Myocyte (in vitro differentiated cells): ENCODE measurements at places on chromosomes 13 and 19. TPM values are rescaled to one million over a fixed set of nuclear protein-coding genes. Genes with fewer than 3 reads are reported as not detected.

- DNase-seq, result no peak
Measured at GRCh38 chr19:44636439-44637389, 7.0 kb upstream of the PVR start.

- DNase-seq, result no peak
Measured at GRCh38 chr19:55088021-55088451, 12.4 kb downstream of the EPS8L1 start.

The LCP1 gene
- total RNA-seq, result not detected in 2 replicates

DNA sequence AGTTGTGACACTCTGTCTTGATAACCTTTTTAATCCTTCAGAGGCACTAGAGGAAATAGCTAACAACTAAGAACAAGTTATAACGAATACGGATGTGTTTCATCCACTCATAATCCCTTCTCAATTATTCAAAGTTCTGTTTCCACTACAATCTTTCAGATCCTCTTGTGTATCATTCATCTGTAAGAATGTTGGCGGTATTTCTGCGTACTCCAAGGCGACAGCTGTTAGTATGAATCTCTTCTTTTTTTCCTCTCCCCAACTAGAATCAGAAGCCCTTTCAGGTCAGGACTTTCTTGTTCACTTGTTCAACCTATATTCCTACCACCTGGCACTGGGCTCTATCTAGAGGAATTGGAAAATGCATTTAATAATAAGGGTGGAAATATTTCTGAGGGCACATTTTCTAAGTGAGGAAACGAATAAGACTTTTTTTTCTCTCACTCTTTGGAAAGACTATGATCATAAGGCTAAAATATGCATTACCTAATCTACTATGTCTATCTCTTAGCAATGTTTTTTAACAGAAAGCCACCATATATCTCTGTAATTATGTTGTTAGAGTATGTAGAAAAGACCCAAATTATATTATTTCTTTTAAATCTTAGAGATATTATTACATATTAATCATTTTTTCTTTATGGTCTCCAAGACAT, 492.9 kb downstream of the PCDH20 start:
- no peak for DNase-seq

DNA sequence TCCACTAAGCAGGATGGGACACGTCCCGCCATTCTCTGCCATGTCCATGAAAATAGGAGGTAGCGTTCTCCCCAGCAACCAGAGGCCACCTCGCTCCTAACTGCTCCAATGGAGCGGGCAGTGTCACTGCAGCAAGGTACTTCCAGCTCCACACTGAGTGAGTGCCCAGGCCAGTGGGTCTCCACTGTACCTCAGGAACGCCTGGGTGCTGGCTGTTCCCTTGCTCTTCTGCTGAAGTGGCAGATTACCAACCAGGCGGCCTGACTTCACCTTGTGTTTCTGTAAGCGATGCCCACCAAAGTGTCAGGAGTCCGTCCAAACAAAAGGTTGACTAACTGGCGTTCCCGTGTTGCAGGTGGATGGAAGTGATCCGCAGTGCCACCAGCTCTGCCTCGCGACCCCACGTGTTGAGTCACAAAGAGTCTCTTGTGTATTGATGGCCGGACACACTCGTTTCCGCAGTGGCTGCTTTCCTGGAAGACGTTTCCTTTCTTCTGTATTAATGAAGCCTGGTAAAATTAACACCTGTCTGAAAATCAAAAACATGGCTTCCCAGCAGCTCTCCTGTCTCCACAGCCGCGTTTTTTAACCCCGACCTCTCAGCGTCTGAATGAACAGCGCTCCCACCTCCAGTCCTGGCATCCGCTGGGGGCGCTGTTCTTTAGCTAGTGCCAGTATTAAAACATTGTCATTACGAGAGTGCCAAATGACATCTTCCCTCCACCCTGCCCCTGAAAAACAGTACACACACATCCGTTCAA, 128.8 kb downstream of the STK24 start:
- DNase-seq, result no peak

- no peak for DNase-seq
Measured at GRCh38 chr13:109401891-109402290, 384.5 kb downstream of the IRS2 start.

DNA sequence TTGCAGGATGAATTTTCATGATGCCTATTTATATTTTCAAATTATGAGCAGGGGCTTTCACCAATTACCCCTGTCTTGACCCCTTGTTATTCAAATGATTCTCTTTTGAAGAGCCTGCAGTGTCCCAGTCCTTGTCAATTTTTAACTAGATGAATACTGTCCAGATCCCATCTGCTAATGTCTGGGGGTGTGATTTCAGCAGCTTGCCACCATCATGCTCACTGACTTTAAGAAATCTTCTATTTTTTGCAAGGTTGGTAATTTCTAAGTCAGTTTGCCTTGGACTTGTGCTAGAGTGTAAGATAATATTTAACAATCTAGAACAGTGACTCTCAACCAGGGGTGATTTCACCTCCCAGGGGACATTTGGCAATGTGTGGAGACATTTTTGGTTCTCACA, 106.0 kb downstream of the CACNA1A start:
- DNase-seq, result no peak

The KLF12 gene
- 36.9 and 38.7 TPM in 2 replicates for total RNA-seq

The MCEMP1 gene
- total RNA-seq, result not detected in 2 replicates

GRCh38 chr13:105105471-105105870, 1430.0 kb downstream of the EFNB2 start:
- no peak for DNase-seq

The TDRD12 gene
- 0.16 and 1.1 TPM in 2 replicates for total RNA-seq

- DNase-seq, result no peak
Measured at GRCh38 chr13:40776681-40777165, 5.7 kb upstream of the MRPS31 start.

- DNase-seq, result no peak
Measured at GRCh38 chr19:7867092-7867844, 6.9 kb downstream of the PRR36 start.

The ERICH4 gene
- total RNA-seq, result not detected in 2 replicates

- no peak for DNase-seq
Measured at GRCh38 chr19:28694812-28695211, 518.1 kb downstream of the UQCRFS1 start.

DNA sequence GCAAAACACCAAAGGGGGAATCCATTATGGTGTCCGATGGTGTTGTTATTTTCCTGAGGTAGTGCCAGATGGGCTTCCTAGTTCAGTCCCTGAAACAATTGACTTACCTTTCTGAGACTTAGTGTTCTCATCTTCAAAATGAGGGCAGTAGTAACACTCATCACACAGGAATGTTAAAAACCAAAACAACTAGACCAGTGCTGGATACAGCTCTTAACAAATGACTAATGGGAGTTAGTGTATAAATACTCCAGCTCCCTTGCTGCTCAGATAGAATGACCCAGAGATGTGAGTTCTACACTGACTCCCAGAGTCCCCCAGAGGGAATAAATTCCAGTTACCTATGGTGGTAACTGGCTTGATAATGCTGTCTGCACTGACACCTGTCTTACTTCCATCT, 49.9 kb downstream of the MBD3L2B start:
- DNase-seq, result no peak

DNA sequence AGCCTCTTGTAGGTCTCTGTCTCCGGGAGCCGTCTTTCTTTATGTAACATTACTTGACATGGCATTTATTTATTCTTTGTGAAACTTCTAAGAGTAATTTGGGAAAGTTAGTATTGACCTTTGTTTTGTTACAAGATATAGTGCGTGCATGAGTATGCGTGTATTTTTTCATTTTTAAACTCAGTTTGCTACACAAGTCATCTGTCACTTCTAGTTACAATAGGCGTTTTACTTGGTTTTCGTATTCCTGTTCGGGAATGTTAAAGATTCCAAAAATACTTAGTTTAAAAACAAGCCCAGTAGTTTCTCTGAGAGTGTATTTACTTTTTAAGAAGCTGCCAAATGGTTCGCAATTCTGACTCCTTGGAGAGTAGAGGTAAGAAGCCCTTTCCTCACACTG, 3.2 kb downstream of the PDS5B start:
- DNase-seq, result no peak

DNA sequence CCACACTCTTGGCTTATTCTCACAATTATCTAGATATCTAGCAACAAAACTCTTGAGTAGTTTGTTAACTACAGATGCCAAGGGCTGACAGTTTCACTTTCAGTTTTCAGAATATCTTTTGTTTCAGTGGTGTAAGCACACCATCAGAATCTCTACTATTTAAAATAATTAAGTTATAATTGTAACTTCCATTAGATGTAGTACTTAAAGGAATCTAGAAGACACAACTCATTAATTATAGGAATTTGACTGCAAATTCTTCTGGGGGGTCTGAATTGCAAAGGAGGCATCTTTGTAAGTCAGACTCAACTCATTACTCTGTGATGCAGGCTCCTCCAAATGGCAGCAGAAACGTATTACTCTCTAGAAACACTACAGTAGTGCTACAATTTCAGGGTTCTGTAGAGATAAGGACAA, 44.9 kb upstream of the USPL1 start:
- DNase-seq, result peak; percentile 62

GRCh38 chr19:23949611-23950010, 34.9 kb downstream of the ZNF726 start:
- peak; percentile 9 for DNase-seq

GRCh38 chr13:41058295-41059070, 2.8 kb upstream of the WBP4 start:
- no peak for DNase-seq

The ZNF441 gene
- total RNA-seq, result 12.6 and 13.7 TPM in 2 replicates

DNA sequence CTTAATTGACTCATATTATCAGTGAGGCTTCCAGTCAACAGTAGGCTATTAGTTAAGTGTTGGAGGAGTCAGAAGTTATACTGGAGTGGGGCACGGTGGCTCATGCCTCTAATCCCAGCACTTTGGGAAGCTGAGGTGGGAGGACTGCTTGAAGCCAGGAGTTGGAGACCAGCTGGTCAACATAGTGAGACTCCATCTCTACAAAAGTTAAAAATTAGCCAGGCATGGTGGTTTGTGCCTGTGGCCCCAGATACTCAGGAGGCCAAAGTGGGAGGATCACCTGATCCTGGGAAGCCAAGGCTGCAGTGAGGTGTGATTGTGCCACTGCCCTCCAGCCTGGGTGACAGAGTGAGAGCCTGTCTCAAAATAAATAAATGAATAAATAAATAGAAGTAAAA, 53.2 kb downstream of the COMP start:
- no peak for DNase-seq

- DNase-seq, result no peak
Measured at GRCh38 chr19:46530636-46531035, 35.0 kb upstream of the PNMA8B start.

- no peak for DNase-seq
Measured at GRCh38 chr19:52115526-52116053, 20.0 kb upstream of the ZNF841 start.

GRCh38 chr13:45807520-45808099, 43.9 kb downstream of the SIAH3 start:
- DNase-seq, result peak; percentile 43

GRCh38 chr13:105904034-105904742, 631.3 kb downstream of the EFNB2 start:
- no peak for DNase-seq

The PNMA8C gene
- total RNA-seq, result 0.05 and 0.10 TPM in 2 replicates

GRCh38 chr13:21676611-21677021, 5.7 kb downstream of the FGF9 start:
- no peak for DNase-seq

DNA sequence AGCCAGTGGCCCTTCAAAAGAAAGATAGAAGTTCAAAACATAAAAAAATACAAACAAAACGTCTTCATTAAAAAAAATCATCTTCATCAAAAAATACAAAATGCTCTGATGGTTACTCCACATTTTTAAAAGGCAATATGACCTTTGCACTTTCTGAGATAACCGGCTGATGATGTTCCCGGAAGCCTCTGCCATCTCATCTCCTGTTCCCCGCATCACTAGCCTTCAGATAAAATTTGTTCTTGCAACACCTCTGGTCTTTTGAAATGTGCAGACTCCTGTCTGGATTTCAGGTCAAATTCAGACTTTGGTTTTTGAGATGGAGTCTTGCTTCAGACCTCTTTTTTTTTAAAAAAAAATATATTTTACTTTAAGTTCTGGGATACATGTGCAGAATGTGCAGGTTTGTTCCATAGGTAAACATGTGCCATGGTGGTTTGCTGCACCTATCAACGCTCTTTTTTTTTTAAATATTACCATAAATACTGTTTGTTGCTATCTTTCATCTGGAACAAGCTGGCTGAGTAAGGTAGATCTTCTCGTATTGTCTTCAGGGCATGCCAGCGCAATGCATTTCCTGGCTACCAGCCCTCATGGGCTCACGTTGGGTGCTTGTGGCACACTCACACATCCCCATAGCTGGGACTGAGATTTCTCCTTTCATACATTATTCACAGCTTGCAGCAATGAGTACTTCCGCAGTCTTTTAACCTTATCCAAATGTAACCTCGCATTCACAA, 418.9 kb upstream of the ARGLU1 start:
- DNase-seq, result no peak

DNA sequence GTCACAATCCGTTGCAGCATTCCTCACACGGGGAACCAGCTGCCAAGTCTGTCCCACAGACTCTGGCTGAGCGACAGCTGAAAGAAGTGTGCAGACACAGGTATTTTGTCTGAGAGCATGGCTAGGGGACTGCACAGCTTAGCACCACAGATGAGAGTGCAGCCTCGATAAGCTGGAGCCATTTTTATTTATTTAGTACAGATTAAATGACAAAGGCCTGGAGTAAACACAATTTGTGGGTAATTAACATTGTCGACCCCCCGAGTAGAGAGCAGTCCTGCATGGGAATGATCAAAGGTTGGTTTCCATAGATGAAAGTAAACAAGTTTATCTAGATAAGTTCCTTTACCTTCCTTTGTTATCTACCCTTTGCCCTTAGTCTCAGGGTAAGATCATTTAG, 836.2 kb downstream of the DACH1 start:
- no peak for DNase-seq

- DNase-seq, result peak; percentile 73
Measured at GRCh38 chr19:12994701-12995595, at the start of gene NFIX. TSS of gene NFIX (plus strand) at chr19:12995475. CDS start at chr19:12995838, 363 bp downstream.

DNA sequence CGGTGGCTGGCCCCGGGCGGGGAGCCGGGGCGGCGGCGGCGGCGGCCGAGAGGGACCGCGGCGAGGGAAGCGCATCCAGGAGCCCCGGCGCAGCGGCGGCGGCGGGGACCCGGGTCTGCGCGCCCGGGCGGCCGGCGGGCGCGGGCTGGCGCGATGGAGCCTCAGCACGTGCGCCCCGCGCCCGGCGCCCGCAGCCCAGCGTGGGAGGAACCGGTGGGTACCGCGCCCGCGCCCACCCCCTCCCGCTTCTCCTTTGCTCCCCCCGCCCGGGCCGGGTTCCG, 7.8 kb upstream of the DGKH start:
- DNase-seq, result no peak

GRCh38 chr13:106802917-106803316, 235.0 kb upstream of the ARGLU1 start:
- DNase-seq, result no peak
